SJCRH30 (cell line): ENCODE measurements at places on chromosomes 12 and 14. TPM values are rescaled to one million over a fixed set of nuclear protein-coding genes. Genes with fewer than 3 reads are reported as not detected.

DNA sequence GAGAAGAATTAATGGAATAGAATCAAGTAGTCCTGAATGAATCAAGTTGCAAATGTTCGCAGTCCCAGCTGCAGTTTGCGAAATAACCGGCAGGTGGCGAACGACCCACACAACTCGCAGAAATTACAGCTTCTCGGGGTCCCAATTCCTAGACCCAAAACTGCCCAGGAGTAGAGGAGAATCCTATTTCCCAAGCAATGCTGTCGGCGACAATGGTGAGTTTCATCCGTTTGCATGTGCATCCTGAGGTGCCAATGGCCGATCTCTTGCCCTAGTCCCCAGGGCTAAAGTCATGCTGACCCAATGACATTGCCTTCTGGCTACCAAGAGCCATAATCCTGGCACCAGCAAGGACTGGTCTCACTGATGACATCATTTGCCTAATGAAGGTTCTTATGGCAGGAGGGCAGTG, 8.5 kb upstream of the ASCL1 start:
- peak; percentile 60 for DNase-seq

- no peak for DNase-seq
Observed at GRCh38 chr14:64541972-64542835, 1.7 kb downstream of the HSPA2 start.

BRF1 gene
- 29.3 and 31.4 TPM in 2 replicates for total RNA-seq

GRCh38 chr14:101489092-101489760, 72.1 kb upstream of the DIO3 start:
- DNase-seq: no peak

- DNase-seq: no peak
Observed at GRCh38 chr14:74865156-74865555, 10.8 kb downstream of the PROX2 start.

DNA sequence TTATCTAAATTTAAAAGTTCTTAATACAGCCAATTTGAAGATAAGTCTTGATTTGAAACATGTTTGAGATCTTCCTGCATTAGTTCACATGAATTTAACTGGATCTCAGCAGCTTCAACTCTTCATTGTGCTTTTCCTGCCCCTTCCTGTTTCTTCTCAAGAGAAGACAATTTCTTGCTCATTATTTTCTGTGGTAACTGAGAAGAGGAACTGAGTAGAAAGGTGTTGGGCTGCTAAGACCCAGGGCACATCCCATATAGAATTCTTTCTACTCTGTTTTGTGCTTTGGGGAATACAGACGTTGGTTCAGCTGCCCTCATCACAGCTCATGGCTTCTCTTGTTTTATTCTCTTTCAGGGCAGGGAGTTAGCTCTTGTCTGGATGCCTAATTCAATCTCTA, 110.2 kb downstream of the SNAPC1 start:
- DNase-seq: no peak

DNA sequence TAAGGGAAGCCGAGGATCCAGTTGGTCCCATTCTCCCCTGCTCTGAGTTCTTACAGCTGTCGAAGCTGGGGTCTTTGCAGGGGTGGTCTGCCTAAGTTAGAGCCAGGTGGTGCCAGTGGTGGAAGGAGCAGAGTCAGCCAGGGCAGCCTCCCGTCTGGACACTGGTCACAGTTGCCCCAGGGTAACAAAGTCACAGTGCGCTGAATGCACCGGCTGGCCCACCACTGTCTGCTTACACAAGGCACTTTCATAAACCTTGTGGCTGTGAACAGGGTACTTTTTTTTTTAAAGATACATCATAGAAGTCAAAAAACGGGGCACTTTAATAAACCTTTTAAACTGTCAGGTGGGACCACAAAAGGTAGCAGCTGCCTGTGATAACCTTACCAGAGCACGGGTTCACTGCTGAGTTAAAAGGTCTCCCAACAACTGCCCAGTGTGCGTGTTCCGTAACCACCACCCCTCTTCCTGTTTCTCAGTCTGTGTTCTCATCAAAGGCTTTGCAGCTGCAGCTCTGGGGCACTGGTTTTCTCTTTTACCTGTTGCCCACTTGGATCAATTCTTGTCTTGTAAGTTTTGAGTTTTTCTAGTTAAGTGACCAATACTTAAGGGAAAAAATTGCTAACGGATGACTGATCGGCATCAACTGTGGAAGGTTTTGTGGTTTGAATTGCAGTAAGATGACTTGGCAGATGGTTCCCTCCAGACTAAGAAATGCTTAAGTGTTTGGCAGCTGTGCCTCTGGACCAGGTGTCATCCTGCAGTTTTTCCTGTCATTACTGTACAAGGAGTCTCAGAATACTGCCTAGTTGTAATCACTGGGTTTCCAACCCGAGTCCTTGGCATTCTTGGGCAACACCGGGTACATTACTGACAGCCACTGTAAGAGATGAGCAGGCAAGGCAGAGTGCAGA, 55.9 kb downstream of the DYNC1H1 start:
- DNase-seq: peak; percentile 37

GRCh38 chr14:101972126-101972866, 7.9 kb downstream of the DYNC1H1 start:
- DNase-seq: peak; percentile 89

GRCh38 chr12:116162071-116162470, 115.4 kb downstream of the MED13L start:
- no peak for DNase-seq

DNA sequence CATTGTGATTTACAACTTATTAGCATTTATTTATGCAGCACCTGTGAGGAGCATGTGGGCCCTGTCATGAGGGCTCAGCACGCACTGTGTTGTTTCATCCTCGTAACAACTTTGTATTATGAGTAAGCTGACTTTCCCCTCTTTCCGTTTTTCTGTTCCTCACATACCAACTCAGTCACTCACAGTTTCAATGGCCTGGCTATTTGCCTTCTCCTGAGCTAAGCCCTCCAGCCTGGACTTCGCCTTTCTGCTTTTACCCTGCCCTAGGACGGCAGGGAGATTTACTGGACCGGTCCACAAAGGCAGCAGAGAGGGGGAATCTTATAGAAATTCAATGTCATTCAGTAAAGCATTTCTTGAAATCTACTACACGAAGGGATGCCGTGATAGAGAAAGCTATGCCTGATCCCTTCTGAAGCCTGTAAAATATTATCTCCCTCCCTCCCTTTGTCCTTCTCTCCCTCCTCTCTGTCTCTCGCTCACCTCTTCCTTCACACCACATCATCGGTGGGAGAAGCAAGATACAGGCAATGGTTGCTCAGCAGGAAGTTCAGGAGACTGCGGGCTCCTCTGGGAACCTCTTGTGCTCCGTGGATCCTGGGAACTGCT, 219.2 kb upstream of the TBX3 start:
- no peak for DNase-seq

ESR2 gene
- total RNA-seq: 11.8 and 12.1 TPM in 2 replicates

DNA sequence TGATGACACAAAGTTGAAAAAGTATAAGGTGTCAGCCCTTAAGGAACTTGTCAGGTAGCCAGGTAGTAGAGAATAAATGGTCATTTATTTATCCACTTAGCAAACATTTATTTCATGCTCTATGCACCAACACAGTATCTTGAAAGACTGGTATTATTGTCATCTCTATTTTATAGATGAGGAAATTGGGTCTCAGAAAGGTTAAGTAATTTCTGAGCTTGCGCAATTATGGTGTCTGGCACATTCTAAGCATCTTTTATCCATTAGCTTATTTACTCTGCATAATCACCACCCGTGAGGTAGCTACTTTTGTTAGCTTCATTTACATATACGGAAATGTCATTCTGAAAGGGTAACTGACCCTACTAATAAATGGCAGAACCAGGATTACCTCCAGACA, 2.5 kb upstream of the UTP20 start:
- no peak for DNase-seq

- no peak for DNase-seq
Observed at GRCh38 chr12:53010955-53011354, 4.7 kb downstream of the EIF4B start.

TMEM19 gene
- 31.8 and 34.6 TPM in 2 replicates for total RNA-seq

KITLG gene
- total RNA-seq: 13.2 and 14.5 TPM in 2 replicates

SLC39A2 gene
- 0.06 TPM in 1 of 2 replicates, not detected in the other for total RNA-seq

DNA sequence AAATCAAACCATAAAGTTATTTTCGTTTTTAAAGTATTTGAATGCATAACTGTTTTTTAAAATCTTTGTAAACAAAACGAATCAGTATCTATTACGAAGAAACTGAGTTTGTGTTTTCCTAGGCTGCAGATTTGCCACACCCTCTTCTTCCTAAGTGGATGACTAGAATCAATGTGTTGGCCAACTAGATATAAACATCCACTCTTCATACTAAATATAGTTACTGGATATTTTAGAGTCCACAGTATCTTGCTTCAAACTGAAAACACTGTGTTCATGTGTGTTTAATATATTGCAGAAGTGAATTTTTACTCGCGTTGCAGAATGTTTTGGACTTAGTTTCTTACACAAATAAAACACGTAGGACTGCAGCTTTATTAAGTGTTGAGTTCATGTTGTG, 63.2 kb downstream of the KLHL28 start:
- peak; percentile 14 for DNase-seq

KRT74 gene
- total RNA-seq: not detected in 2 replicates

GRCh38 chr12:111363578-111363977, 5.3 kb downstream of the PHETA1 start:
- DNase-seq: no peak

DNA sequence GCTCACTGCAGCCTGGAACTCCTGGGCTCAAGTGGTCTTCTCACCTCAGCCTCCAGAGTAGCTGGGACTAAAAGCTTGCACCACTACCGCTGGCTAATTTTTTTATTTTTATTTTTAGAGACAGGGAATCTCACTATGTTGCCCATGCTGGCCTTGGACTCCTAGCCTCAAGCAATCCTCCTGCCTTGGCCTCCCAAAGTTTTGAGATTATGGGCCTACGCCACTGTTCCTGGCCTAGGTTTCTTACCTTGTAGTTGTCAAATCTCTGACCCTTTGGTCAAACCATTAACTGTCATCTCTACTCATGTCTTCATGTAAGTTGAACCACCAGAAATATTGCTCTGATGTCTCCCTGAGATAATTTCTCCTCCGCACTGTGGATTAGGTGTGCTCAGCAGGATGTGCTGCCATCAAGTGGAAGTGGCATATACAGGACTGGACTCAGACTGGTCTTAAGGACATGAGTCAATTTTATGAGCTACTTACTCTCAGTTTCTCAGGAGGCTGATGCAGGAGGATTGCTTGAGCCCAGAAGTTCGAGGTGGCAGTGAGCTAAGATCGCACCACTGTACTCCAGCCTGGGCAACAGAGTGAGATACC, 28.5 kb downstream of the ACTR6 start:
- DNase-seq: peak; percentile 28

GRCh38 chr12:104494137-104494792, 37.5 kb downstream of the CHST11 start:
- DNase-seq: no peak

ACAD10 gene
- total RNA-seq: 10.1 and 11.5 TPM in 2 replicates

TRPV4 gene
- total RNA-seq: 2.4 and 2.9 TPM in 2 replicates

- DNase-seq: no peak
Observed at GRCh38 chr12:14099994-14100393, 118.6 kb upstream of the GRIN2B start.

- no peak for DNase-seq
Observed at GRCh38 chr12:2925322-2925995, 33.7 kb upstream of the TEAD4 start.

HELB gene
- total RNA-seq: 16.2 and 20.4 TPM in 2 replicates

DNA sequence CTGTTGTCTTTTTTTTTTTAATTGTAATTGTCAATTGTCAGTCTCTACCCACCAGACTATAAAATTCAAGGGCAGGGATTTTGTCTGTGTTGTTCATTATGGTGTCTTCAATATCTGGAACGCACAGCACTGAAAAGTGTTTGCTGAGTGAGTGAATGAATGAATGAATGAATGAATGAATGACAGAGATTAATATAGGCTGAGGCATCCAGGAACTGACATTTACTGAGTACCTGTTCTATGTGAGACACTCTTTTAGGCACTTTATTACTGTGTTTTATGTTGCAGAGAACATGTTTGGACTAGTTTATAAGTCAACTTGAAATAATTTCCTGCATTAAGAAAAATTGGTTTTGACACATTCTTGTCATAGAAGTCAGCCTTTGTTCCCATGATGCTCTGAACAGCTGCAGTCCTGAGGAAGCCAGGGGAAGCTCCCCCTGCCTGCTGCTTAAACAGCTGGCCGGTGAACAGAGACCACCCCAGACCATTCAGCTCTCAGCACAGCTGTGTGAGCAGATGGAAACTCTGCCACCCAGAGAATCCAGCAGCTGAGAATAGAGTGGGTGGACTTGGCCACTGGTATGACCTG, 160.7 kb upstream of the CCND2 start:
- peak; percentile 95 for DNase-seq

GRCh38 chr14:61505815-61506809, 184.7 kb downstream of the PRKCH start:
- no peak for DNase-seq

TRHDE gene
- 0.08 and 0.26 TPM in 2 replicates for total RNA-seq

INSM2 gene
- 0.13 and 0.38 TPM in 2 replicates for total RNA-seq

GRCh38 chr14:80271389-80271788, 60.1 kb upstream of the DIO2 start:
- DNase-seq: no peak

PSMC6 gene
- total RNA-seq: 136 and 156 TPM in 2 replicates

DNA sequence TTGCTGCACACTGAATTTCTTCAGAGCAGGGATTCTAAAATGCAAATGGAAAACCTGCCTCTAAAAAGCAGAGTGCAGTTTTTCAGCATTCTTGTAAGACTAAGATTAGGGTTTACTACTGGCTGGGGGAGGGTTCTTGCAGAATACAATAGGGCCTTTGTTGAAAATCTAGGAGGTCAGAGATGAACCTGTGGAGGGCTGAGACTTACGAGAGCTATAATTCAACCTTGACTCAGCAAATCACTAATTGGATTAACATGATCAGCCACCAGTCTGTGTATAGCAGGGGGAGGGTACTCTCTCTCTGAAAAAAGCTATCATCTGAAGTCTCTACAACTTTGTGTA, 92.6 kb upstream of the HIF1A start:
- DNase-seq: peak; percentile 57
